ENCODE measurements at places on chromosomes 3 and 15.

DNA sequence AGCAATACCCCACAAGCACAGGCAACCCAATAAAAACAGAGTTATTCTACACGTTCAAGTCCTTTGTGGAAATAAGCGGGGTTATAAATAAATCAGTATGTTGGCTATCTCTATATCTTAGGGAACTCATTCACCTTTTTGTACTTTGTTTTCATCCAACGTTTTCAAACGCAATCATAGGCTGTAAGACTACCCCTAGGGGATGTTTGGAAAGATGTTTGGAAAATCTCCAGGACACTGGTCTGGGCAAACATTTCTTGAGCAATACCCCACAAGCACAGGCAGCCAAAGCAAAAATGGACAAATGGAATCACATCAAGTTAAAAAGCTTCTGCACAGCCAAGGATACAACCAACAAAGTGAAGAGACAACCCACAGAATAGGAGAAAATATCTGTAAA, 70.1 kb downstream of the CLDN11 start:
- no peak for DNase-seq

GRCh38 chr15:66489179-66489791, 8.3 kb downstream of the SNAPC5 start:
- DNase-seq = no peak

DNA sequence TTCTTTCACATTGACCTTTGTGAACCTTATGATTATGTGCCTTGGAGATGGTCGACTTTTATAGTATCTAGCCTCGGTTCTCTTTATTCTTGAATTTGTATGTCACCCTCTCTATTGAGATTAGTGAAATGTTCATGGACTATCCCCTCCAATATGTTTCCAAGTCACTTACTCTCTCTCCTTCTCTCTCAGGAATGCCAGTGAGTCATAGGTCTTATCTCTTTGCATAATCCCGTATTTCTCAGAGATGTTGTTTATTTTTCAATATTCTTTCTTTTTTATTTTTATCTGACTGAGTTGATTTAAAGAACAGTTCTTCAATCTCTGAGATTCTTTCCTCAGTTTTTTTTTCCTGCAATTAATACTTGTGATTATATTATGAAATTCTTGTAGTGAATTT, 411.6 kb upstream of the CADM2 start:
- no peak for DNase-seq

GRCh38 chr3:124203292-124203691, 211.4 kb upstream of the ROPN1 start:
- no peak for DNase-seq

- no peak for DNase-seq
These were observed 249.8 kb downstream of the ALCAM start for GRCh38 chr3:105616374-105617121.

DNA sequence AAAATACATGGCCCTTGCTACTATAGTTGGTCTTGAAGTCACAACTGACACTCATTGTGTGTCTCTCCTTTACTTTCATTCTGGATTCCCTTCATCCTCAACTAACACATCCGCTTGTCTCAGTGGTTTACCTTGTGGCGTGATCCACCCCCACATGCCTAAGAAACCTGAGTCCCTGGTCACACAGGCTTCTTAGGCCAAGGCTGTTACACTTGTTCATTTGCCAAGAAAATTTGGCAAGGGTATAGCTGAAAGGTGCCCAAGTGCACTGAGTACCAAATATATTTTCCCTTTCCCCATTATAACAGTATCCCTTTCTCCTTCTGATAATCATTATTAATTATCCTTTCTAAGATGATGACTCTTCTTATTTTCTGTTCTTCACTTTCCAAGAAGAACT, 207.6 kb upstream of the STAC start:
- no peak for DNase-seq

DNA sequence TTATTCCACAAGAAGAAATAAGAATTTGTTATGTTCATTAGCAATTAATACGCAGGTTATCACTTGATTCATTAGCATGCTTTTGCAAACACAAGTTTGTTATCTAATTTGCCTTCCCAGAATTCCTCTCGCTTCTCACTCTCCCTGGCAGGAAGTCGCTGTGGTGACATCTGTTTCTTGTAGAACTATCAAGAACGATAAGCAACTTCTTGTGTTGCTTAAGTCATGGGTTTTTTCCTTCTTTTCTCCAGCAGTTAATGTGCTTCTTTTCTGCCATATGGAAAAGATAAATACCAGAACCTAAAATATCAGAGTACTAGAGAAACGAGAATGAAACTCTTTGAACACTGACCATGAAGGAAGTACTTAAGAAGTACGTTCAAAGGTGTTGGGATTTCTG, 99.8 kb upstream of the CHMP2B start:
- DNase-seq = no peak

DNA sequence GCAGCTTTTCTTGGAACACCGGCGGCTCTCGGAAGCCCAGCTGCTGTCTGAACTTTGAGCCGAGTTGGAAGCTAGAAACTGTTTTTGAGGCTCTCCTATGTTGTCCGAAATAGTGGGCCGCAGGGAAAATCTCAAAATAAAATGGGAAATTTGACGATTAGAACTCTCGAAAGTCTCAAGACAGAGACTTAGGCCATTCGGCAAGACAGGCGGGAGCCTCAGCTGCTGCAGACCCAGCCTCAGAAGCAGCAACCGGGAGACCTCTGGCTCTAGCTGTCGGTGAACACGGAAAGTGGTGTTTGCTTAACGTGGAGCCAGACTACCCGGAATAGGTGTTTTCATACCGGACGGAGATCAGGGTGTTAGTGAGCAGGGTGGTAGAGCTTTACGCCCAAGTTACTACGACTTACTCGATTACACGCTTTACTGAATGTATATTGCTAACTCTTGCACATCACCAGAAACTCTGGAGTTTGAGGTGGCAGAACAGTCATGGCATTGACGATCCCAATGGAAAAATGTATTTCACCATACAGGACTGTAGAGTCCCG, 357 bp upstream of the MAN2C1 start:
- DNase-seq = no peak

DNA sequence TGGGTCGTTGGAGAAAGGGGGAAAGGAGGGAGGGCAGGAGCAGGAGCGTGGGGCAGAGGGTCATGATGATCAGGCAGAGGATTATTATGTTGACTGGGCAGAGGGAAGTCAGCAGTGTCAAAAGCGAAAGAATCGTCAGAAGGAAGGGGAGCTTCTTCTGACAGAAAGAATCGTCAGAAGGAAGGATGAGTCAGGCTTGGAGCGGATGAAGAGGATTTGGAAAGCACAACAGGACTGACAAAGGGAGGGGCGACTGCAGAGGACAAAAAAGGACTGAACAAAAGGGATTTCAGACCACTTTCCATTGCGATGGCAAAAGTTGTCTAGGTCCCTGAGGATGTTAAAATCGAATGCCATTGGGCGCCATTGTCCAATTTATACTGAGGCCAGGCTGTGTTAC, 1053.5 kb downstream of the SI start:
- DNase-seq = no peak

GRCh38 chr3:4986175-4986781, 7.0 kb downstream of the BHLHE40 start:
- no peak for DNase-seq

- DNase-seq = no peak
These were observed 180.5 kb downstream of the MCTP2 start for GRCh38 chr15:94411846-94412245.

DNA sequence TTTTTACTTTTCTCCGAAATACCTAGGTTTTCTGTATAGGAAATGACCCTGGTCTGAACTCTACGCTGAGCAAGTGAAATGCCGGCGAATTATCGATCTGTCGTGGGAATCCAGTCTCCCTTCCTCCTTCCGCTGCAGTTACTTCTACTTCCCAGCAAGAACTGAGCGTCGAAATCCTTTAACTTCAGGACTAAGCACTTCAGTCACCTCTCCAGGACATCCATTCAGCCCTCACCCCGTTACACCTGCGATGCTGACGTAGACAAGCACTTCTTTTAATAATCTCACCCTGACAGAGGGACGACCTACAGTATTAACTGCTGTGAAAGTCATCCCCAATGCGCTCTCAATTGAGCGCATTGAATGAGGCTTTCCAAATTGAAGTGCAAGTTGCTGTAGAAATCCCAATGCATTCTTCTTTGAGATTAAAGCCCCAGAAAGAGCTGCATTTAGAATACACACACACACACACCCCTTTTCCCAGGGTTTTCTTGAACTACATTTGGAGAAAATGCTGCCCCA, 1.3 kb downstream of the TOP2B start:
- DNase-seq = no peak

GRCh38 chr3:40043444-40043755, 234.0 kb downstream of the MYRIP start:
- no peak for DNase-seq

DNA sequence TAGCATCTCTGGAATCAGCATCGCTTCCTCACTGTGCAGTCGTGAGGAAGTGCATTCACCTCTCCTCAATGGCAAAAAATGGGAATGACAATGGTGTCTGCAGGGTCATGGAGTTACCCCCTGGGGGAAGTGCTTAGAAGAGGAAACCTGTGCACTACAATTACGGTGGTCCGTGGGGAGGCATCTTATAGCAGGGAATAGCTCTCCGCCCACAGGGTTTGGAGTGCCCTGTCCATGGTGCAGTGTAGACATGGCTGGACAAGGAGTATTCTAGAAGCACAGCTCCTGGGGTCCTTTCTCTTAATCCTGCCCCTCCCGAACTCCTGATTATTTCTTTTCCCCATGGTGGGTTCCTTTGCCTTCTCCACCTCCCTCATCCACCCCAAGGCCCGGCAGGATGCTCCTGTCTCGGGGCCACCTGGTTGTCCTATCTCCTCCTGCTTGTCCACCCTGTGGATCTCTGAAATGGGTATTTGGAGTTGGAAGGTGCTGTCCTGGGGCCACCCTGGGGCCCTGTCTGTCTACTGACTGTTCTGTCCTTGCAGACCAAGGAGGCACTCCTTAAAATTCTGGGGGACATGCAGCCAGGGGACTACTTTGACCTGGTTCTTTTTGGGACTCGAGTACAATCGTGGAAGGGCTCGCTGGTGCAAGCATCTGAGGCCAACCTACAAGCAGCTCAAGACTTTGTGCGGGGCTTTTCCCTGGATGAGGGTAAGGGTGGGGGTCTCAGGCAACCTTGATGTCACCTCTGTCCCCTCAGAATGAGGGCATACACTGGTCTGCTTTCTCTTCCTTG, 5.2 kb downstream of the ITIH1 start:
- no peak for DNase-seq

DNA sequence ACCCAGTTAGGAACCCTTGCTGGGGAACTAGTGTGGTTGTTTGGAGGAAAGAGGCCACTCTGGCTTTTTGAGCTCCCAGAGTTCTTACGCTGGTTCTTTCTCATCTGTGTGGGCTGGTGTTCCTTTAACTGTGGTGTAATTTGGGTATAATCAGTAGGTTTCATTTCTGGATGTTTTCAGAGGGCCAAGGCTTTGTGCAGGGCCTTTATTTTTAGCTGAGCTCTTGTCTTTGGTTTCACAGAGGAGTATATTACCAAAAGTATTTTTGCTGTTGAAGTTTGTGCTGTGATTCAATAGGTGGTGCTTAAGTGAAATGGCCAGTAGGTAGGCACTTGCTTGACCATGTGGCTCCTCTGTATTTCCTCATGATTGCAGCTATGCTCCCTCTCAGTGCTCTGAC, 357.9 kb downstream of the KCNH8 start:
- no peak for DNase-seq

Data from right renal cortex interstitium (tissue), 3 donors.